ENCODE measurements at places on chromosomes 4 and X.

- no peak for DNase-seq
Measured at GRCh38 chr4:122083351-122083750, 68.8 kb upstream of the BLTP1 start.

DNA sequence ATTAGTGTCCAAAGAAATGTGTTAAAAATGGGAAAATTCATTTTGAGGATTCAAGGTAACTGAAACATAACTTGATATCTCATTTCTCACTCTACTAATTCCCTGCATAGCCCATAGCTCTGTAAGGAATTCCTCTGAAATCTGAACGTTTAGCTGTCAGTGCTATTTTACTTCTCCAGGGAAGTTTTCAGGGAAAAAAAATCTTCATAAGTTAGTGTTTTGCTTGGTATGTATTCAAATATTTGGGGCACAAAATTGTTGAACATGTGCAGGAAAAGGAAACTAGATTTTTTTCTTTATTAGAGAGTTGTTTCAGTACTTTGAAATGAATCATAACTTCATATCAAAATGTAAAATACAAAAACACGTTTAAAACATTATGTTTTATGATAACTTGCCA is 891.4 kb downstream of the CENPC start:
- DNase-seq = no peak

- no peak for DNase-seq
Measured at GRCh38 chr4:47606482-47606881, 121.4 kb downstream of the ATP10D start.

- DNase-seq = no peak
Measured at GRCh38 chr4:20890761-20891160, 190.5 kb downstream of the PACRGL start.

- DNase-seq = no peak
Measured at GRCh38 chrX:45758319-45758718, 557.6 kb upstream of the DIPK2B start.

DNA sequence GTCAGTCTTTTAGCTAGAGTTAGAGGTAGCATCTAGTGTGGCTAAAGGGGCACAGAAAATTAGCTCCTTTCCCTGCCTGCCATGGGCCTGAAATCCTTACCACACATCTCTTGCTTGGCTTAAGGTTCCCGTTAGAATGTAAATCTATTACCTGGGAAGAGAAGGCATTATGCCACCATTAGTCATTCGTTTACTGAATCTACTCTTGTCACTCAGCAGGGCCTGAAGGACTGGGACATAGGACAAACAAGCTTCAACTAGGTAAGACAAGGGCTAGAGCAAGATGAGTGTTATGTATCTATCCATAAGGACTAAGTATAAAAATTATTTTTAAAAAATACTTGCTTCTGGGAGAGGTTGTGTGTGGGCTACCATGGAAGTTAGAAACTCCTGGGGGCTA is 112.4 kb downstream of the CT47B1 start:
- no peak for DNase-seq
